Thoracic aorta (tissue), 2 donors: ENCODE measurements at places on chromosomes 1 and 21. TPM values are rescaled to one million over a fixed set of nuclear protein-coding genes. Genes with fewer than 3 reads are reported as not detected.

The CYP4B1 gene
- total RNA-seq, result 117 TPM

GRCh38 chr1:184497959-184498723, 111.3 kb downstream of the C1orf21 start:
- no peak for DNase-seq

DNA sequence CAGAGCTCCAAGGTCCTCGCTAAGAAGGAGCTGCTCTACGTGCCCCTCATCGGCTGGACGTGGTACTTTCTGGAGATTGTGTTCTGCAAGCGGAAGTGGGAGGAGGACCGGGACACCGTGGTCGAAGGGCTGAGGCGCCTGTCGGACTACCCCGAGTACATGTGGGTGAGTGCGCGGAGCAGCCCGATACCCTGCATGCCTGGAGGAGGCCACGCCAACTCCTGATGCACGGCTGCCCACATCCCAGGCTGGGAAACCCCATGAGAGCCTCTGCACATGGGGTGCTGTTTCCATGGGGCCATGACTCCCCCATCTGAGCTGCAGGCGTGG, 43.0 kb upstream of the TRAPPC10 start:
- DNase-seq, result no peak

- no peak for DNase-seq
Measured at GRCh38 chr1:42480921-42481320, 17.8 kb downstream of the CCDC30 start.

- DNase-seq, result no peak
Measured at GRCh38 chr1:235749755-235750300, 100.2 kb upstream of the GNG4 start.
